ENCODE measurements at places on chromosomes 5 and 9.

DNA sequence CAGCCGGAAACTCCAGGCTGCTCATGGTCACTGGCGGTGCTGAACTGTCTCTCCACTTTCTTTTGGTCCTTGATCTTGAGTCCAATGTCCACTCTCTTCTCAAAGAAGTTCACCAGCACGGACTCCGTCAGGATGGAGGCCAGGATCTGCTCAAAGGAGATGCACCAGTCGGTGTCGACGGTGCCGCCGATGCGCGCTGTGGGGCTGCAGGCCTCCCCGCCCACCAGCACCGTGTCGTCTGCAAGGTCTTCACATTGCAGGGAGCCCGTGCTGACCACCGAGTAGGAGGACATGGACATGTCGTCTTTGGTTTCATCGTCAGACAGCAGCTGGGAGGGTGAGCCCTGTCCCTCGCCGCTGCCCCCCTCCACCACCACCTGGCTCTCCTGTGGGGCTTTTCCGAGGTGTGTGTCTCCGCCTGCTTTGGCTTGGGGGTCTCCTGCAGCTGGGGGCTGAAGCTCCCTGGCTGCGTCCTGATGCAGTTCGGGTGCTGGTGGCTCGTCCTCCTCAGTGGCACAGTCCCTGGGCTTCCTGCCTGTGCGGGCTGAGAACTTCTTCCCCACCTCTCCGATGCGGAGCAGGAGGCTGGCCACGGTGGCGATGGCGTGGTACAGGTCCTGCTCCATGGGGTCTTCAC, 5.0 kb upstream of the MRNIP start:
- ATAC-seq: no peak

GRCh38 chr5:175590471-175590881, 67.4 kb upstream of the HRH2 start:
- ATAC-seq: no peak

GRCh38 chr9:85703398-85703797, 38.4 kb downstream of the AGTPBP1 start:
- no peak for ATAC-seq

DNA sequence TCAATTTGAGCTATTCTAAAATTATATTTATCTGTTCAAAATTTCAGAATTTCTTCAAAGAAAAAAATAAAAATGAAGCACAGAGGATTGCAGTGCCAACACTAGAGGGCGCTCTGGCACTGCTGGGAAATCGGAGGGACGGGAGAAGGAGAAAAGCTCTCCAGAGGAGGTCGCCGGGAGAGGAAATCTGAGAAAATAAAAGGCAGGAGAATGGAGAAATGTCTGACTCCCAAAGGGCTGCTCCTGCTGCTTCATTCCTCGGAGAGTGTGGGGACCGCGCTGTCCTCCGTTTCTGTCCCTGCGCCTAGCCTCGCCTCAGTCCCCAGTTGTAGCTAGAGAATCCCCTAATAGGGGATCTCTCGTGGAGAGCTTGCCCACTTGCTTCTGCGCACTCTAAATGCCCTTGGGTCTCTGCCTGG, 40.0 kb upstream of the ARSB start:
- no peak for ATAC-seq

GRCh38 chr5:155057626-155058025, 44.1 kb downstream of the KIF4B start:
- no peak for ATAC-seq

- no peak for ATAC-seq
Observed at GRCh38 chr5:124729720-124730359, 16.6 kb downstream of the ZNF608 start.

DNA sequence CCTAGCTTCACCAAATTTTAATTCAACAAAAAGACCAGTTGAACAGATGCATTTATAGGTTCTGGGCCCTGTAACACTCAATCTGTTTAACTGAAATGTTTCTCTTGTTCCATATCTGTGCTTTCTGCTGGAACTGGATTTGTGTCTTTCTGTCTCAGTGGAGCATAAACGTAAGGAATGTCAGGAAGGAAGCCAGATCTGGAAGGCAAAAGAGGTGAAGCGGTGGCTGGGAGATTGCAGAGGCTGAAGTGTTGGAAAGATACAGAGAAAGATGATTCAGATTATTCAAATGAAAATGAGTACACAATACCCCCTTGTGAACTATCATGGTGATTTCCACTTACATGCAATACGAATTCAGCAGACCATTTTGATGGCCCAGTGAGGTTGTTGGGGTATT, 406.8 kb downstream of the BRINP1 start:
- ATAC-seq: no peak
